ENCODE measurements at places on chromosomes 6 and 20.

- DNase-seq = no peak
Observed at GRCh38 chr6:101086473-101086872, 205.3 kb upstream of the ASCC3 start.

GRCh38 chr6:42100029-42100901 is 42.2 kb downstream of the C6orf132 start:
- no peak for DNase-seq

GRCh38 chr6:157268396-157268795 is 54.9 kb downstream of the TMEM242 start:
- DNase-seq = no peak

- no peak for DNase-seq
Observed at GRCh38 chr20:47586649-47587294, 85.1 kb downstream of the NCOA3 start.

- peak; percentile 15 for DNase-seq
Observed at GRCh38 chr6:166715065-166715464, 88.0 kb upstream of the RPS6KA2 start.

GRCh38 chr6:30113003-30113759 is at the start of gene TRIM31:
TRIM31 (minus strand) TSS chr6:30113090; CDS start chr6:30112805, 285 bp downstream.
- no peak for DNase-seq

GRCh38 chr6:73394577-73395354 is at the start of gene DDX43:
DDX43 (plus strand) TSS chr6:73394828; CDS start chr6:73394906, 78 bp downstream.
- DNase-seq = no peak

DNA sequence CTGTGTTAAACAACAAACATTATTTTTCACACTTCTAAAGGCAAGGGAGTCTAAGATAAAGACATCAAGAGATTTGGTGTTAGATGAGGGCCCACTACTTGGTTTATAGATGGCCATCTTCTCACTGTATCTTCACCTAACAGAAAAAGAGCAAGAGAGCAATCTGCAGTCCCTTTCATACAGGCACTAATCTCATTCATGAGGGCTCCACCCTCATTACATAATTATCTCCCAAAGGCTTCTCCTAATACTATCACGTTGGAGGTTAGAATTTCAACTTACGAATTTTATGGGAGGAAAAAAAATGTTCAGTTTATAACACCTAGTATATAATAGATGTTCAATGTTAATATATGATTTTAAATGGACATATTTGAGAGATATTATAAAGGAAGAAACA is 45.6 kb downstream of the HDAC2 start:
- no peak for DNase-seq

GRCh38 chr6:115838763-115839401 is 221.8 kb downstream of the FRK start:
- peak; percentile 18 for DNase-seq

DNA sequence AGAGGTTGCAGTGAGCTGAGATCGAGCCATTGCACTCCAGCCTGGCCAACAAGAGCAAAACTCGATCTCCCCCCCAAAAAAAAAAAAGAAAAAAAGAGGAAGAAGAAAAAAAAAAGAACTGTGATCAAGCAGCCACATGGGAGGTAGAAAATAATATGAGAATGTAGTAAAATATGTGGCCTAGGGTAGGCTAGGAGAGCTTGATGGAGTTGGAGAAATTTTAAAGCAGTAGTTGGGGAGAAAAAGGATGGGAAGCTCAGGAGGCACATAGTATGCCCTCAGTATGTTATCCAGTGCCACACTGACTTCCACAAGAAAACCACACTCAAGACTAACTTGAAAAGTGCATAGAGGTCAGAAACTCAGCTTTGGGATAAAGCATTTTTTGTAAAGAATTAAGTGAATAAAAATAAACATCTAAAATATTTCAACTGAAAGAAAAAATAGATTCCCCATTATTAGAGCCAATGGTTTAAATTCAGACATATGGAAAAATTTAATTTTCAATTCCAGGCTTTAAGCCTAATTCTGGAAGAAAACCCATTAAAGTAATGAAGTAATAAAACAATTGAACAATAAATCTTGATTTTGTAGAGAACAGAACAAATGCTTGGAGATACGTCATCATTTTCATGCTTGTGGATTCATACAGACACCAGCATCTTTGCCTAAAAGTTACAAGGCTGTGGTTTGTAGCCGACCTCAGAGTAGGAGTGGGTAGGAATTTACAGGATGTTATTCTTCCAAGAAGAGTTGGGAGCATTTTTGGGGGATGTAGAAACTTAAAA is 34.7 kb downstream of the PLEKHG1 start:
- DNase-seq = no peak

GRCh38 chr20:41347523-41348429 is 7.2 kb downstream of the LPIN3 start:
- no peak for DNase-seq

GRCh38 chr20:47314647-47315338 is 41.7 kb downstream of the ZMYND8 start:
- no peak for DNase-seq

DNA sequence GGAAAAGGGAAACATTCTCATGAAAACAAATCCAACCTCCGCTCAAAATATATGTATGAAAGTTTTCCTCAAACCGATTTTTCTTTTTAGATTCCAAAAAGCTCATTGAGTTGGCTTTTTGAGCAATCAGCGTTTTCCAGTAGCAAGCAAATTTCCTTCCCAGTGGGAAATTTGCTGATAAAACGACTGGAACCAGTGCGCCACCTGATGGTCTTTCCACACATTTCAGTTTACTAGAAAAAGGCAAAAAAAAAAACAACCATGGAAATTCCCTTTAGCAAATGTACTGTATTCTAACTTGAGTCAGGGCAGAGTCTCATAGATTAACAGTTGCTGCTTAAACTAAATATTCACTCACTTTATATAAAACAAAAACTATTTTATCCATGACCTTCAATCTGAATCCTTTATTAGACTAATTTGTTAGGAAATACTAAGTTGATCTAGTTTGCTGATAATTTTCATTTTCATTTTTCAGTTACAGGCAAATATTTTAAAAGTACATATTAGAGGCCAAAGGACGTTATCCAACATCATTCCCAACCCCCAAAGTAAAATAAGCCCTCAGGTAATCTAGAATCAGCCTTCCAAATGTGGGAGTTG is 271.5 kb downstream of the FOXA2 start:
- DNase-seq = peak; percentile 31

DNA sequence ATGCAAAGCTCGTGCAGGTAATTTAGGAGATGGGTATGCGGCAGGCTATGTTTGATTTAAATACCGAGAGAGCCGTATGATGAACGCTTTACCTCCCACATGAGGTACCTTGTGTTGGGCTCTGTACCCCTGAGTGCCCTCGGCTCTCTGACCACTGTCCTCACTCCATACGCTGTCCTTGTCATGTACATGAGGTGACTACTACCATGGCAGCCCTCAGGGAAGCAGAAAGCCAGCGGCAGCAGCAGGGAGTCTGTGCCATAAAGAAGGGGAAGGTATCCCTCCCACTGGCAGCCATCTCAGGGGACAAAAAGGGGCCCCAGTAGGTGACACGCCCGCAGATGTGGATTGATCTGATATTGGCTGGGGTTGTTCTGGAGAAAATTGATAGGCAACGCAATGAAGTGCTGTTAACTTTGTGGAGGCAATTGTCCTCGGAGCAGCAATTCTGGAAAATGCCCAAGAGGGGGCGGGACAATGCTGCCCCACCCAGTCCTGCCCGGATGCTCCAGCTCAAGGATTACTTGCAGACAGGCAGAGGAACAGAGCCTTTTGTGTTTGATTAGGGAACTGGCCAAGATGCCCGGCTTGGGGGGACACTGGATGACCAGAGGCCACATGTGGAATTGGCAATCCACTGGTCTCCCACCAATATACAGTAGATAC is 38.0 kb upstream of the HSF2 start:
- no peak for DNase-seq

DNA sequence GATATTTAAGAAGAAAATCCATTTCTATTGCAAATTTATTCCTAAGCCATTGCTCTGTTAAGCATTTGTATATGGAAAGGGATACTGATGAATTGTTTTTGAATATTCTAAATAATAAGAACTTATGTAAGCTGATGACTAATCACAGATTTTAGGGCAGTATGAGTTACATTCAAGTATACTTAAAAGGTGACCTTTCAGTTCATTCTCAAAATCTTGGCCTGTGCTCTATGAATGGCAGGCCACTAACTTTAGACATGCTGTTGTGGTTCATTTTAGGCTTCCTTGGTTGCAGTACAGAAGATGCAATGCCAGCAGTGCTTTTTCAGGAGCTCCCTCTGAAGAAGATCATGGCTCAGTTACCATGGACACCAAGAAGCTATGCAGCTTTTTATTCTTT is 380.4 kb downstream of the CENPW start:
- DNase-seq = no peak

GRCh38 chr20:50980851-50981713 is 22.5 kb downstream of the MOCS3 start:
- DNase-seq = peak; percentile 69

DNA sequence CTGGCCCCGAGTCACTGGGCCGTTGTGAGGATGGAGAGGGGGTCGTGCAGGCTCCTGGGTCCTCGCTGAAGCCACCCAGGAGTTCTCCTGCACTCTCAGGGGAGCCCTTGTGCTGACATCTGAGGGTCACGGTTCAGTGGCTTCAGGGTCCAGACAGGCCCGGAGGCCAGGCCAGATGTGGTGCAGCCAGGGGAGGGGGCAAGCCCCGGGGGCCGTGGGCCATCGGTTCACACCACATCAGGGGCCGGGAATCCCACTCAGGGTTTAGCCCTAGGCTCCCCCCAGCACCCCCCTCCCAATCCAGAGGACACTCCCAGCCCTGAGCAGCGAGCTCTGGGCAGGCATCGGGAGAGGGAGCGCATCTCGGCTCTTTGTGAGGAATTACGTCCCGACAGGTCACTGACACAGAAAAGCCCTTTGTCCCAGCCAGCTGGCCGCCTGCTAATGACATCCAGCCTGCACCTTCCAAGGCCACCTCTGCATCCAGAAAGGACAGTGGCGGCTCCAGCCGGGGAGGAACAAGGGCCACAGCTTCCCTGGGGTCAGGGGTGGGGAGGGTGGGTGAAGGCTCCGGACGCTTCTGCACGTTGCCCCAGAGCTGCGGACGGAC is 6.4 kb upstream of the CHRNA4 start:
- DNase-seq = no peak

GRCh38 chr20:46458866-46459750 is 52.7 kb upstream of the ELMO2 start:
- DNase-seq = peak; percentile 67

DNA sequence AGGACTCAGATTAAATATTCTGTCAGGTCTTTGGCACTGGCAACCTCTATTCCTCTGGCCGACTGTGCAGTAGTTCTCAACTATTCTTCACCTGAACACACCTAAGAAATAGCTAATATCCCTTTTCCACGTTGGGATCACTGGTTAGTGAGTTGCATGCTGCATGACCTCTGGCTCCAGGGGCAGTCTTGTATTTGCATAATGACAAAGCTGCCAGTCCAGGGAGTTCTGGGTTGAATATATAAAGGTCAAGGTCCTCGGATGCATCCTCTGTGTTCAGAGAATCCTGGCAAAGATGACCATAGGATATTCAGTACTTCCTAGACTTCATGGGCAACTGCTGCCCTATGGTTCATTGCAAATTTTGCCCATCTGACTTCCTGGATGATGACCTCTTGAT is 131.2 kb downstream of the DNAH8 start:
- DNase-seq = no peak

- no peak for DNase-seq
Observed at GRCh38 chr6:89298680-89299465, 16.2 kb downstream of the GABRR2 start.

DNA sequence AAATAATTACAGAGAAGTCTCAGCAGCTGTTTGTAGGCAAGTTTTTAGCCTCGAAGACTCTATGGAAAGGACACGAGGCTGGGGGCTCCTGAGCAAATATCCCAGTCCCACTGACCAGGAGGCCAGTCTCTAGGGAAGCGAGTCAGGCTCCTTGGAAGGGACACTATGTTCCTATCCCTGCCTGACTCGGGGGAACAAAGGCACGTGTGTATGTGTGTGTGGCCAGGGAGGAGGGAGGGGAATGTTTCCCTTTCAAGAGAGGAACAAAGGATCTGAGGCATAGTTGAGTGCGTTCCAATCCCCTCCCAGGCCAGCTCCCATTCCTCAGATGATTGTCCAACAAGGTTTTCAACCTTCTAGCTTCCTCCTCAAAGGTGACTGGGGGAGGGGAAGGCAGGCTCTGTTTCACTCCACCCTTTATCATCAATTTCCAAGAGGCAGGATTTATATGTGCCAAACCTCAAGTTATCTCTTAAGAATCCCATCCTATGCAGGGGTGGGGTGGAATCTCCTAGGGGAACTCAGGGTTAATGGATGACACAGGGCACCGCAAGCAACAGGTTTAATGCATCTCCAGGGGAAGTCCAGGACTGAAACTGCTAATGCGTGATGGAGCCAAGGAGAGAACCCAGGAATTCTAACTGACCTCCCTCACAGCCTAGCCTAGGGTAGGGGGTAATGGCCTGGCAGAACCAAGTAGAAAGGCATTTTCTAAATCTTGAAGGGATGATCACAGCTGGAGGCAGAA is 9.9 kb downstream of the BCL2L1 start:
- peak; percentile 59 for DNase-seq

- no peak for DNase-seq
Observed at GRCh38 chr6:25670793-25671513, 18.9 kb downstream of the SCGN start.

DNA sequence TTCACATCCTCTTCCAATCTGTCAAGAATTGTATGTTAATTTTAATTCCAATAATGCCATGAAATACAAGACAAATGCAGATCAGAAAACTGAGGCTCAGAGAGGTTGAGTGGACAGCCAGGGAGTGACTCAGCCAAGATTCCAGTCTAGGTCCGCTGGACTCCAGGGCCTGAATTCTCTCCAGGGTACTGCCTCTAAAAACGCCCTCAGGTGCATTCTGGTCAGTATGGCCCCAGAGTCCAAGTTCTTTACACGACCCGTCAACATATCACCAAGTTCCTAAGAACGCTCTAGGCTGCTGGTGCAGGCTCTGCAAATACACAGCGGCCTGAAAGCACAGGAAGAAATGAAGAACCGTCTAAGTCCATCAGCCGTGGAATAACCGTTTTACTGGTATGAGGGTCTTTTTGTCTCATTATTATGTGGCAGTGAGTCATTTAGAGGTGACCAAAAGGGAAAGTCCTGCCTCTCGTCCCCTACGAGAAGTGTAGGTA is 709 bp upstream of the ASXL1 start:
- no peak for DNase-seq

- no peak for DNase-seq
Observed at GRCh38 chr20:44180814-44181213, 6.2 kb downstream of the JPH2 start.

- no peak for DNase-seq
Observed at GRCh38 chr20:38804221-38804620, 1.3 kb upstream of the PPP1R16B start.

DNA sequence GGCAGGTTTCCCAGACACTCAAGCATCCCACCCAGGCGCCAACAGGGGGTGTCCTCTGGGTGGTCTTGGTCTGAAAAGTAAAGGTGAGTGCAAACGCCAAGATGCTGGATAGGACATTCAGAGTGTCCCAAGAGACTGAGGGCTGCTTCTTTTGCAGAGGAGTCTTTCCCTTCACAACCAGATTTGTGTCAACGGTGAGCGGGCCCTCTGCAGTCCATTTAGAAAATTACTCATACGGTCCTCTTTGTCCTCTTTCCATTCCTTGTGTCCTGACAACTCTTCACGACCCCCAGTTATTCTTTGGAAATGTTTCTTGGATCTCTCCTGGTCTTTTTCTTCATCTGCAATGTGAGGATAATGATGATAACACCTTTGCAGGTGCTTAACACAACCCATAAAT is 257.8 kb downstream of the CDC5L start:
- DNase-seq = no peak

GRCh38 chr20:50534567-50534966 is 24.4 kb downstream of the PTPN1 start:
- no peak for DNase-seq

Data from cerebellar cortex (tissue), 1 donor.